ENCODE measurements at places on chromosomes 13 and 19.

- no peak for DNase-seq
Observed at GRCh38 chr19:35397064-35397463, 26.2 kb downstream of the GPR42 start.

DNA sequence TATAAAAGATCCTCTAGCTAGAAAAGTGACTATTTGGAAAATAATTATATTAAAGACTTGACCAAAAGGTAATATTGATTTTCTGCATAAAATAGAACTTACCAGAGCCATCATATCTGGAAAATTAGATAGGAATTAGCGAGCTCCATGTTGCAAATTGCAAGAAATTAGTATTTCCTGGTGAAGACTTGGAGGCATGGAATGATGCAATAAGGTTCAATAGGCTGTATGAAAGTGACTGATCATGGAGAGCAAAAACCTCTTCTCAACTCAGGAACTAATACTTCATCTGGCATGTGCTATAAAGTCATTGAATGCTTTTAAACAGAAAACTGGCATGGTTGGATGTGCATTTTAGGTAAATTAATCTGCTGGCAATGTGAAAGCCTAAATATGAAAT is 66.3 kb upstream of the UFM1 start:
- no peak for DNase-seq

GRCh38 chr13:84096216-84096615 is 213.9 kb upstream of the SLITRK1 start:
- DNase-seq, result no peak

DNA sequence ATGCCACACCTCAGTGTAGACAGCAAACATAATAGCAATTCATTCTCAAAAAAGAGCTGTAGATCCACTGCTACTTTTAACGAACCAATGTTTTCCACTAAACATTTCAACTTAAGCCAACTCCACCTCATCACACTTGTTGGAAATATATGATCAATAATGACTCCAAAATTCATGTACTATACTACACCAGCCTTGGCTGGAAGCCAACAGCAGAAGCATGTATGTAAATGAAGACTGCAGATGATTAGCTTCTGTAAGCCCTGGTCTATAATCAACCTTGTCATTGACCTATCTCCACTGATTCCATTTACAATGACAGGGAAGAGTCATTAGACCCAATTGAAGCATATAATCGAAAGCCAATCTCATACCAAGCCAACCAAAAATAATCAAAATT is 71.7 kb downstream of the STK24 start:
- DNase-seq, result no peak

- DNase-seq, result no peak
Observed at GRCh38 chr13:110443622-110444225, 117.8 kb downstream of the RAB20 start.

- DNase-seq, result no peak
Observed at GRCh38 chr13:107466326-107467099, 748.8 kb downstream of the LIG4 start.

- no peak for DNase-seq
Observed at GRCh38 chr19:38975861-38976271, 324 bp upstream of the FBXO17 start.

DNA sequence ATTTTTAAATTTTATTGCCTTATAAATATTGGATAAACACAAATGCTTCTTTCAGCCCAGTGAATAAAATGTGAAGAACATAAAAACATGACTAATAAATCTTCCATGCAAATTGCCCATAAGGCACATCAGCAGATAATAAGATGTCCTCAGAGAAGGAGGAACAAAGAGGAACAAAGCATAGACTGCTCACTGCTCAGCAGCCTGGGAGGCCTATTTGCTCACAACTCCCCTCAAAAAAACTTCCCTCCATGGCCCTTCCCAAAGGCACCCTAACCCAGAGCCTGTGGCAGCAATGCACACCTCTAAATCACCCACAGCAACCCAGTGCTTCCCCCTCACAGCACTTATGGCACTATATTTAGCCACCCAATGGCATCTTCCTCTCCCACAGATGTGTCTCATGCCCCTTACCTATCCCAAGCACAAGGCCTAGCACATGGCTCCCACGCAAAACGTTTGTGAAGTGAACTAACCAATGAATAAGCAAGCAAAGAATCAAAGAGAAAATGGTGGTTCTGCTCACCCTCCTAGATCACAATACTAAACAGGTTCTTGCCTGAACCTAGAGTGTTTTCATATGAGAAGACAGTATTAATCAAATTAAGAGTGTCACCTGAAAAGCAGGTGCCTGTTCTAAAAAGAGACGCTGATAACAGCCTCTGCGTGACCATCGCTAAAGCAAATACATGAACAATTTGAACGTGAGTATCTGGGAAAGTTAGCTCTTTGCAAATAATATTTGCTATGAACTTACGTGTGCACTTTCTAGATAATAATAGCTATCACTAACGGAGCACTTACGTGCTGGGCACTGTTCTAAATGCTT is 96.9 kb downstream of the TBC1D4 start:
- DNase-seq, result no peak

DNA sequence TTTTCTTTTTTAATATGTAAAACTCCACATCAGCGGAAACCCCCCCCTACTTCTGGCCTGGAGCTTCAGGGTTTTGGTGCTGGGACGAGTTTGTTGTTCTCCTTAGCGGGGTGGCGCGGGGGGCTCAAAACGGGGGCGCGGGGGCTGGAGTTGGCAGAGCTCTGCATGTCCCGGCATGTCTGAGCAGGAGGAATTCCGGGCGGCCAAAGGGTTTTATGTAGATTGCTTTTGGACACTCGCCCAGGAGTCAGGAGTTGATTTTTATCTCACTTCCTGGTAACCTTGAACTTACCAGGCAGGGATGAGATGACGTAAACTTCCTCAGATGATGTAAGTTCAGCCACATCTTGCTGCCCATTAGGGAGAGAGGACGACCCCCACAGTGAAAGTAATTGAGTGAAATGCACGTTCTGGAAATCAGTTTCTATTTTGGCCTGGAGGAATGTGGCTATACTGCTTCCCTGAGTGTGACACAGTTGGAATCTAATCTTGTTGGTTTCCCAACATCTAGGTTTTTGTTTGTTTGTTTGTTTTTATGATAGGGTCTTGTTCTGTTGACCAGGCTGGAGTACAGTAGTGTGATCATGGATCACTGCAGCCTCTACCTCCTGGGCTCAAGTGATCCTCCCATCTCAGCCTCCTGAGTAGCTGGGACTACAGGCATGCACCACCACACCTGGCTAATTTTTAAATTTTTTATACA is 21.0 kb upstream of the GDF15 start:
- DNase-seq, result no peak

DNA sequence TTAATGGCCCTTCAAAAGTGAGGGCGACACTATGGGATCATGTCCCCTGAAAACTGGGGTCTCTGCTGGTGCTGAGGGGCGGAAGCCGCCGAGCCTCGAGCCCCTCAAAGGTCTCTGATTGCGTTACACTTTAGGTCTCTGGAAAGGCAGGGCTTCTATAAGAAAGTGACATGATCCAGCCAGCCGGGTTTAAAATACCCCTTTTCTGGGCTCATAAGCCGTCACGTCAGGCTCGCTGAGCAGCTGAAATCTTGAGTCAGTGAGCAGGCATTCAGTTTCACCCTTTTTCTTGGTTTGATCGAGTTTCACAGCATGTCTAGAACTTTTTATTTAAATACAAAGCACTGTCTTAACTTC is 600 bp upstream of the HMGB1 start:
- DNase-seq, result no peak

- DNase-seq, result peak; percentile 68
Observed at GRCh38 chr19:42401365-42402303, 11.5 kb upstream of the CNFN start.

DNA sequence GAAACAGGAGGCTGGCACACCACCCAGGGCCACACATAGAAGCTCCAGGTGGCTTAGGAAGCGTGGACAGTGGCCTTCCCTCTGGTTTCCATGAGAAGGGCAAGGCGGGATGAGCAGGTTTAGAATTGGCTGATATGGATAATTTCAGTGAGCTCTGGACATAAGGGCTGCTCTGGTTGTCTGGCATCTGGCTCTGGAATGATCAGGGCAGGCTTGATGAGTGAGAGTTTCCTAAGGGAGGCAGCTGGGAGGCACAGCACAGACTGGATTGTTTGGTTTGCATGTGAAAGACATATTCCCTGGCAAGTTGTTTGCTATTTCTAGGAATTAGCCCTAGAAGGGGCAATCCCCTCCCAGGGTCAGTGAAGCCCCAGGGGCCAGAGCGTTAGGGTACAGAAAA is 129.5 kb downstream of the ATP8A2 start:
- no peak for DNase-seq

- DNase-seq, result no peak
Observed at GRCh38 chr19:42270346-42271044, 1.4 kb downstream of the CIC start.
